Right lung (tissue), 10 donors: ENCODE measurements at places on chromosomes 3 and 15. TPM values are rescaled to one million over a fixed set of nuclear protein-coding genes. Genes with fewer than 3 reads are reported as not detected.

DNA sequence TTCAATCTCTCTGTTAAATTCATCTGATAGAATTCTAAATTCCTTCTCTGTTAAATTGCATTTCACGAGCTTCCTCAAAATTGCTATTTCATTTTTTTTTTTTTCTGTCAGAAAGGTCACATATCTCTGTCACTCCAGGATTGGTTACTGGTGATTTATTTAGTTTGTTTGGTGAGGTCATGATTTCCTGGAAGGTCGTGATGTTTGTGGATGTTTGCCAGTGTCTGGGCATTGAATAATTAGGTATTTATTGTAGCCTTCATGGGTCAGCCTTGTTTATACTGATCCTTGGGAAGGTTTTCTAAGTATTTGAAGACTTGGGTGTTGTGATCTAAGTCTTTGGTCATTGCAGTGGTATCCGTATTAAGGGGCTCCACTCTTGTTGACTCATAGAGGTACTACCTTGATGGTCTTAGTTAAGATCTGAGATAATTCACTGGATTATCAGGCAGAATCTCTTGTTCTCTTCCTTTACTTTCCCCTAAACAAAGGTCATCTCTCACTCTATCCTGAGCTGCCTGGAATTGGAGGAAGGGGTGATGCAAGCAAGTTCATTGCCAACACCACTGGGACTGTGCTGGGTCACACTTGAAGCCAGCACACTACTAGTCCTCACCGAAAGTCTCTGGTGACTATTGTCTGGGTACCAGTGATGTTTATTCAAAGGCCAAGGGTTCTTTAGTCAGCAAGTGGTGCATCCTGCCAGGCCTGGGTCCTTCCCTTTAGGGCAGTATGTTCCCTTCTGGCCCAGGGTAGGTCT is 231.1 kb downstream of the GBE1 start:
- no peak for DNase-seq

DNA sequence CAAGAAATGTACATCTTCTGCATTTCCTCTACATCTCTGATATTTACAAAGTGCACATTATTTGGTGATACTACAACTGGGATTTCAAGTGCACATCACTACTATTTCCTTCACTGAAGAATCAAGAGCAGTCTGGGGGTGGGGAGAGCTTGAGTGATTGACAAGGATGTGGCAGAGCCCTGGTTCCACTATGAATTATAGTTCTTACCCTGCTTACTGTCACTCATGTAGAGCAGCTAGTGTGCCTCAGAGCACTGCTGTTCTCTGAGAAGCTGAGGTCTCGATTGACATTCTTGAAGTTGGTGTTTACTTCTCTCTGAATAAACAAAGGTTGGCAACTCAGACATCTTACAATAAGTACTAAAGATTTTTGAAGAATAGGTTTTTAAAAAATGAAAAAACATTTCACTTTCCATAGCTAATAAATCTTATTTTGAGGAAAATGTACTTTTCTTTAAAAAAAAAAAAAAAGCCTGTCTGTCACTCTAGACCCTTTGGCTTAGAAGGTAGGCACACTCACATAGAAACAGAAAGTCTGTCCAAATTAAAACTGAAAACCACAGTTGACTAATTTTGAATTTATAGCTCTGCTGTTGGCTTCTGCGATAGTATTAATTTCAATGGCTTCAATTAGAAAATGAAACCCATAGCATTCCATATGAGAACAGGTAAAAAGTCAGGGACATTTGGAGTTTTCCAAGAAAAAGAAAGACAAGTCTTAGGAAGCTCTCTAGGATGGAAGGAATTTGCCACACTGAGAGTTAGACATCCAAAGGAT is 5.6 kb downstream of the GREM1 start:
- DNase-seq = no peak

DNA sequence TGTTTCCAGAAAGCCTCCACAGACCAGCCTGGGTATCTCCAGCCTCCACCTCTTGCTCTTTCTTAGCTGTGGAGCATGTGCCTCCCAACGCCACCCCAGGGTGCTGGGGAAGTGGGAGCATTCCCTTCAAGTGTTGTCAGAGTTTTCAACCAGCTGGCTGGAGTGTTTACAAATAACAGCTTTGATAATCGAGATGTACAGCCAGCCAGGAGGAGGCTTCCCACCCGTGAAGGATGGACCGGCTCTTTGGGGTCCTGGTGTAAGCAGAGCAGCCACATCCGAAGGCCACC is 8.5 kb upstream of the OXTR start:
- DNase-seq = no peak

GRCh38 chr15:62636823-62637573 is 405.5 kb upstream of the TPM1 start:
- no peak for DNase-seq

GPR176 gene
- polyA plus RNA-seq = 3.0 TPM

- no peak for DNase-seq
These were observed 13.1 kb upstream of the PLA2G4D start for GRCh38 chr15:42107473-42107872.

PPP1R14D gene
- 0.37 TPM for polyA plus RNA-seq
